ENCODE measurements at places on chromosomes 5 and 9.

- DNase-seq, result no peak
These were observed 20.1 kb upstream of the SARDH start for GRCh38 chr9:133758228-133758627.

GRCh38 chr9:82091100-82091499, 102.5 kb downstream of the SPATA31D1 start:
- no peak for DNase-seq

DNA sequence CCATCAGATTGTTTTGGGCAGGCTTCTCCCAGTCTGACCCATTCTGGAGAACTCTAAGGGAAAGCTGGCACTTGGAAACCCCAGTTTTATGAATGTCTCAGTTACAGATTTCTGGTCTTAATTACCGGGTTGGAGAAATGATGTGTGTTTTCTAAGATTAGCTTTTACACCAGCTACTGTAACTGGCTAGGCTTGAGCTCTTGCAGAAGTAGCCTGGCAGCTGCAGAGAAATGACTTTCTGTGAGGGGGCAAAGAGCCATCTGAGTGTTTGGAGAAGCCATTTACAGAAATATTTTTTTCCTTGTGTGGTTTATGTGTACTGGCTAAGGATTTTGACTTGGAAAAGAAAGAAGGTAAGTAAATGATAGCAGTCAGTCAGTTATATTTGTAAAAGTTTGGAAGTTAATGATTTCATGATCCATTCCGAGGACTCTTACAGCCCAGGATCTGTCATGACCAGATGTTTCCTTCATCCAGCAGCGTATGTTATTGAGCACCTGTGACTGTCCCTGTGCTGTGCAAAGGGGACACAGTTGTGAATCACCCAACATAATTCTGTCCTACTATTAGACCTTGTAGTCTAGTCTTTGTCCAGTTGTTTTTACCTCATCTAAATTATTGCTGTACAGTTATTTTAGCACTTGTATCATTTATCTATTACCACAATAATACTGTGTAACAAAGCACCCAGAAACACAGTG, 53.7 kb upstream of the GDNF start:
- DNase-seq, result no peak

DNA sequence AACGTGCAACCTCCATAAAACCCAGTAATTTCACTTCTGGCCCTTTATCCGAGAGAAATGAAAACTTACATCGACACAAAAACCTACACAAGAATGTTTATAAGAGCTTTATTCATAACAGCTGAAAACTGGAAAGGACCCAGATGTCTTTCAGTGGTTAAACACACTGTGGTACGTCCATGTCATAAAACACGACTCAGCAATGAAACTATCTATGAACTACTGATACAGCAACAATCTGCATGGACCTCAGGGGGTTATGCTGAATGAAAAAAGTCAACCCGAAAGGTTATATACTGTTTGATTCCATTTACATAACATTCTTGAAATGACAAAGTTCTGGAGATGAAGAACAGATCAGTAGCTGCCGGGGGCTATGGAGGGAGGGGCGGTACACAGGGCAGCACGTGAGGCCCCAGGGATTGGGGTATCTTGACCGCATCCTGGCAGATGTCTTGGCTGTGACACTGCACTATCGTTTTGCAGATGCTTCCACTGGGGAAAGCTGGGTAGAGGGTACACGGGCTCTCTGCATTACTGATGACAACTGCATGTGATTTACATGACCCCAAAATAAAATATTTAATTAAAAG, 4.1 kb downstream of the CCDC127 start:
- DNase-seq, result no peak

- no peak for DNase-seq
These were observed 62.3 kb downstream of the LPAR1 start for GRCh38 chr9:110975969-110976368.

GRCh38 chr5:41275813-41276512, 62.6 kb upstream of the C6 start:
- no peak for DNase-seq

DNA sequence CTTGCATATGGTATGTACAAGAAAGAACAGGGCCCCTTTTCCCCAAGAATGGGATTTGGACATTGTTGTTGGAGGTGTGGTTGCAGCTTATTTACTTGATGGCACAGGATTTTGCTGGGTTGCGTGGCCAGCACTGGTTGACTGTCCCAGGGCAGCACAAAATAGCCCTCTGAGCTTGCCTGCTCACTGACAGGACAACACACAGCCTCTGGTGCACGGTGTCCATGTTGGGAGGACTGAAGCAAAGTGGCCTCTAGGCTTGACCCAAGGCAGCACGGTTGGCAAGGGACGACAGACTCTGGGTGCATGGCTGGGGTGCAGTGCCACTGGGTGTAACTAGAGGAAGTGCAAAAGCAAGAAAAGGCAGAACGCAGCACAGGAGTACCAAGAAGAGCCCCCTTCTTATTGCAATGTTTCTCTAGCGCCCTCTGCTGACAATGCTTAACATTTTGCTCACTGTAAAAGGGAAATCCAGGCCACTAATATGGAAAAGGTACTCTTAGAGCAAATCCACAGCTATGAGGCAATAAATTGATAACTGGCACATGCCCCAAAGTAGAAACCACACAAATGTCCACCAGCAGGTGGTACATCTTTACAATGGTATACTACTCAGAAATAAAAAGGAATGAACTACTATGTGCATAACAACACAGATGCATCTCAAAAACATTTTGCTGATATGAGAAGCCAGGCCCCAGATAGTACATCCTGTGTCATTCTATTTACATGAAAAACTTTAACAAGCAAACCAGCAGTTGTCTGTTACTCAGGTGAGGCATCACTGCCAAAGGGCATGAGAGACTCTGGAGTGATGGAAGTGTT, 47.4 kb upstream of the BARX1 start:
- peak; percentile 21 for DNase-seq

- DNase-seq, result no peak
These were observed 43.9 kb upstream of the ALDOB start for GRCh38 chr9:101479338-101480030.

DNA sequence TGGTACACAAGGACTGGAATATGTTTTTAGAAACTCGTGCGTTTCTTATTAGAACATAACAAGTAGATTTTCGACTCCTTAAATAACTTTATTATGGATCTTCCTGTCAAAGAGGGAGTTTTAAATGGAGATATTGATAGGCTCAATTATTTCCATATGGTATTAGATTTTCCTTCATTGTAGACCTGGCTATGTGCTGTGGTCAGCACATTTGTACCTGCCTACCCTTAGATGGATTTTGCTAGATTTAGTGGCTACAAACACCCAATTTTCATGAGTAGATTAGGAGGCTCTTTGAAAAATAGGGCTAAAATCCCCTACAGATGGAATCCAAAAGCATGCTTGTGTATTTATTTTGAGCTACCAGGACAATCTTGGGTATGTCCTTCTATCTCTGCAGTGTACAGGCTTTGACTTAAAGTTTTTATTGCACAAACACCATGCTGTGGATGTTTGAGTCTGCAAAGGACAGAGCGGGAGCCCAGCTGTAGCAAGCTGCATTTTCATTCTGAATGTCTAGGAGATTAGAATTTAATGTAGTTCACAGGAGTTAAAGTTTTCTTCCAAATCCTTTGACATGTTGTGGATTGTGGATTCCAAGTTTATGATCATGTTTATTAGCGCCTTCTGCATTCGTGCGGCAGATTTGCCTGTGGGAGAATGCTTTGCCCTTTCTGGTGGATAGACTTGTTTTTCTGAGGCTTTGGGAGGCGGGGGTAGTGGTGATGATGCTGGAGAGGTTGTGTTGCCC, 41.6 kb downstream of the GADD45G start:
- no peak for DNase-seq

- DNase-seq, result no peak
These were observed 146.4 kb upstream of the C9orf72 start for GRCh38 chr9:27719711-27720110.

DNA sequence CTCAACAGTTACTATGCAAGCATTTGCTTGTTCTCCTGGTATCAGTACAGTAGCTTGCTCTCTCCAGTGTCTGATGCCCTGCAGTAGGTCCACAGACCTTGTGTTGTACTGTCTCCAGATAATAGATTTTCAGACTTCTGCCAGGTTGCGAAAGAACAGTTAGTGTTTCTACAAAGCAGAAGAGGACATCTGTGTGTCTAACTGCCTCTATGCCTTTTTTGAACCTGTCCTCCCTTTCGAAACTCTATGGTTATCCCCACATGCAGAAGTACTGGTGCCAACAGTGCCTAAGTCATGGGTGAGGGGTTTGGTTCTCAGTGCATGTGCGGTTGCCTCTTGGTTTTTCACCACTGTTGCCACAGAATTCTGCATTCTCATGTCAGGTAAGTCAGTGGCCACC, 45.9 kb downstream of the KCNN2 start:
- DNase-seq, result no peak

DNA sequence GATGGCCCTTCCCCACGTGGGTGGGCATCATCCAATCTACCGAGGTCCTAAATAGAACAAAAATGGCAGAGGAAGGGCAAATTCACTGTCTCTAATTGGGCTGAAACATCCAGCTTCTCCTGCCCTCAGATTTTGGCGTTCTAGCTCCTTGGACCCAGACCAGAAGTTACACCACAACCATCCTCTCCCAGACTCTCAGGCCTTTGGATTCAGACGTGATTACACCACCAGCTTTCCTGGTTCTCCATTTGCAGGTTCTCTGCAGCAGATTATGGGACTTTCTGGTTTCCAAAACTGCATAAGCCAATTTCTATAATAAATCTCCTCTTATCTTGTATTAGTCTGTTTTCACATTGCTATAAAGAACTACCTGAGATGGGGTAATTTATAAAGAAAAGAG, 73.6 kb upstream of the STARD4 start:
- DNase-seq, result no peak

DNA sequence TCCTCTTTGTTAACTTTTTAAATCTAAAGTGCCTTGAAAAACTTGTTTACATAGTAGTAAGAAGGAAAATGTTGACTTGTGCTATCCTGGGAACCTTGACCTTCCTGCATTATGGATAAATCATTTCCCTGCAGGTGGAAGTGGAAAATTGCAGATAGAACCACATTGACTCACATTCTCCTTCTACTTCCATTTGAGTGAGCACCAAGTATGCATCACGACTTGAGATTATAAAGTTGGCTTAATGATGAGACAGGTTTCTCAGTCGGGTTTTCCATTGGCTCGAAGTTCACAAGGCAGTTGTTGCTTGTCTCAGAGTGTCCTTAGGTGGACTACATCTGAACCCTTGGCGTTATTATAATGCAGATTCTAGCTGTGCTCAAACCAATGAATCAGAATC, 39.9 kb downstream of the DOCK8 start:
- DNase-seq, result no peak

GRCh38 chr9:123387686-123388085, 31.7 kb downstream of the CRB2 start:
- DNase-seq, result no peak

DNA sequence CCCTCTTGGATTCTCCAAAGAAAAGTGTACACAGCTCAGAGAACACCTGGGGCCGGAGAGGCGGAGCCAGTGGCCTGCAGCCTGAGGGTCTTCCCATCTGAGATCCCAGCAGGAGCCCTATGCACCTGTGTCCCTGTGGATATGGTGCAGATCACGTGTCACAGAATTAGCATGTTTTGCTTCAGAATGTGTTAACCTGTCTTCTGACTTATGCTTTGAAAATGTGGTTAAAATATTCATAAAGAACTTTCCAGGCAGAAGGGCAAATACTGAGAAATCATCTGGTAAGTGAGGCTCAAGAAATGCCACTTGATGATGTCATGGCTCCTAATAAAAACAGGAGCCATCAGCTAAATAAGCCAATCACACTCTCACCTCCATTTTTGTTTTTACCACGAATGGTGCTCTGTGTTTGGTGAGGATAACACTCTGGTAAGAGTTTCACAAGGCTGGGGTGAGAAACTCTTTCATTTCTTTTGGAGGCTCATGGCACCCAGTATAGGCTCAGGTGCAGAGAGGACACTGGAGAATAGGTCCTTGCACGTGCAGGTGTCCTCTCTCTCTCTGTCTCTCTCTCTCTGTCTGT, 279.8 kb downstream of the FSTL4 start:
- DNase-seq, result no peak

GRCh38 chr9:21070906-21071305, 6.8 kb downstream of the IFNB1 start:
- DNase-seq, result no peak

DNA sequence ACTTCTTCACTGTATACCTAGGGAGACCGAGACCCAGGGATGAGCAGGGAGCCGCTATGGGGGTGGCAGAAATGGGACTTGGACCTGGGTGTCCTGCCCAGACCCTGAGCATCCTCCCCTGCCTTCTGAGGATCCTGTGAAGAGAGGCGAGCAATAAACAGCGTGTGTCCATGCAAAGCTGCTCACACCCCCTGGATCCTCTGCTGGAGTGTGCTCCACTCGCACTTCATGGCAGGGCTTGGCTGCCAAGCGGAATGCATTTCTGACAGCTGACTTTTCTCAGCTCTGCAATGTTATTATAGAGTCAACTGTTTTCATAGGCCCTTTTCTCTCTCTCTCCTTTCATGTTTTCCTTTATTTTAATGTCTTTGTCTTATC, 31.0 kb upstream of the ALDH1B1 start:
- no peak for DNase-seq

GRCh38 chr9:90307167-90307833, 335.3 kb downstream of the DIRAS2 start:
- DNase-seq, result no peak

- DNase-seq, result peak; percentile 52
These were observed 44.0 kb upstream of the SVEP1 start for GRCh38 chr9:110623462-110624025.

DNA sequence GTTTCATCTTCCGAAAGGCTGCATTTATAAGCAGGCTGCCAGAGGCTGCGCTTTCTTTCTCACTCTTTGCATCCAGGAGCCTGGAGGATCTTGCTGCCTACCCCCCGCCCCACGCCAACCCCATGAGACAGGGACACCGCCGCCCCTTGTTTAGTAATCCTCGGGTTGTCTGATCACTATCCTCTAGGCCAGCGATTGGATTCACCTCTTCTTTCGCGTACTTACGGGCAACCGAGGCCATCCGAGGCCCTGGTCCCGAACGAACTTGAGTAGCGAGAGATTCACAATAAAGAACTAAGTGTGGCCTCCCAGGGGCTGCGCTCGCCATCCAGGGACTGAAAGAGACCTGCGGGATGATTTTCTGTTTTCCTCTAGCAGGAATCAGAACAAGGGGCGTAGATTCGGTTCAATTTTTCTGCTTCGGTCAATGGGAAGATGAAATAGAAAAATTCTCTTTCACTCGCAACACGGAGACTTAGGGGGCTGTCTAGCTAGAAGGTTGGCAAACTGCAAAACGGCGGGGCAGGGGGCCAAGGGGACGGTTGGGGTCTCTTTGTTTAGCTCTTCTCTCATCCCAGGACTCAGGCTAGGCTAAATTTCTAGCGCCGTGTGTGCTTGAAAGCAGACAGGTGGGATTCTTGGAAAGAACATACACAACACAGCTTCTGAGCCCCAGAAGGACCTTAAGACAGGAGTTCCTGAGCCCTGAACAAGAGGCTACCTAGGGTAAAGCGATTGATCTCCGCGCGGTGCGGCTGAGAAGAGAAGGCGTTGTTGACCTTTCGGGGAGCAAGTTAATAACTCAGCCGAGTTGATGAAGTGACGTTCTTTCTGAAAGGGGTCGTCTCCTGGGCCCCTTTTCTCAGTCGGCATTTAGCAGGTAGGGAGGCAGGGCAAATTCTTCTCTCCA, 5.8 kb upstream of the ISL1 start:
- DNase-seq, result no peak
